ENCODE measurements at places on chromosomes 3 and 15.
A peak's percentile ranks its signal among the peaks of the same experiment; 100 is the strongest.

- no peaks in the 10 kb centered on the region for H3K27me3 ChIP-seq
- no peak overlapping the region for H3K4me3 ChIP-seq
- H3K27ac ChIP-seq = peak overlapping the region; percentile 62
- peaks cover 49% of the 10 kb centered on the region for H3K4me1 ChIP-seq
- no peak for DNase-seq
- no peaks in the 10 kb centered on the region for H3K36me3 ChIP-seq
These were observed 257.1 kb upstream of the TRIM42 start for GRCh38 chr3:140420621-140421357.

- DNase-seq = no peak
- peak overlapping the region; percentile 89 for H3K27ac ChIP-seq
- H3K36me3 ChIP-seq = no peaks in the 10 kb centered on the region
- no peak overlapping the region for H3K4me3 ChIP-seq
- H3K27me3 ChIP-seq = no peaks in the 10 kb centered on the region
- H3K4me1 ChIP-seq = peaks cover 68% of the 10 kb centered on the region
These were observed 399.6 kb upstream of the TBL1XR1 start for GRCh38 chr3:177596816-177597271.

GRCh38 chr15:63192619-63193206 lies 3.3 kb downstream of the RAB8B start:
- peaks cover 38% of the 10 kb centered on the region for H3K4me1 ChIP-seq
- H3K36me3 ChIP-seq = no peaks in the 10 kb centered on the region
- H3K27me3 ChIP-seq = no peaks in the 10 kb centered on the region
- no peak overlapping the region for H3K4me3 ChIP-seq
- no peak for DNase-seq

- no peaks in the 10 kb centered on the region for H3K4me1 ChIP-seq
- no peaks in the 10 kb centered on the region for H3K36me3 ChIP-seq
- H3K27ac ChIP-seq = no peak overlapping the region
- no peaks in the 10 kb centered on the region for H3K27me3 ChIP-seq
- H3K4me3 ChIP-seq = no peak overlapping the region
- no peak for DNase-seq
These were observed 54.3 kb upstream of the SMAD3 start for GRCh38 chr15:67010898-67011616.

- H3K4me1 ChIP-seq = peaks cover 23% of the 10 kb centered on the region
- no peak for DNase-seq
- H3K27me3 ChIP-seq = no peaks in the 10 kb centered on the region
- peak overlapping the region; percentile 76 for H3K27ac ChIP-seq
- H3K36me3 ChIP-seq = peaks cover 2% of the 10 kb centered on the region
- H3K4me3 ChIP-seq = no peak overlapping the region
These were observed 326.3 kb upstream of the TPRG1 start for GRCh38 chr3:188845514-188845913.

- no peak for DNase-seq
- no peak overlapping the region for H3K4me3 ChIP-seq
- peak overlapping the region; percentile 59 for H3K27ac ChIP-seq
- no peaks in the 10 kb centered on the region for H3K36me3 ChIP-seq
- peaks cover 47% of the 10 kb centered on the region for H3K4me1 ChIP-seq
These were observed 25.0 kb upstream of the CYP11A1 start for GRCh38 chr15:74392451-74392830.
